ENCODE measurements at places on chromosomes 12 and 14.

DNA sequence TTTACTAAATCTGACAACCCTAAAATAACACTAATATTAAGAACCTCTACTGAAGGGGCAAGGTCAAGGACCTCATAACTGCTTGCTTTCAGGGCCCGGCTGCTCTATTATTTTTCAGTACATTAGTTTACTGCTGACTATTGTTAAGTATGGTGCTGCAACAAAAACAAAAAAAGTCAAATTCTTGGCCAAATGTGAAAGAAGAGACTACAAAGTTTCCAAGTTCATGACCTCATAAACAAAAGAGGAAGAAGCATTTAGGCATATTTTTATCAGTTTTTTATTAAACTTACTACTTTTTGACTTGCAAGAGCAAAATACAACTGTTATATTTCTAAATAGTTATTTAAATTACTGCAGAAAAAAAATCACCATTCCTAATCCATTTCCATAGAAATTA, 109.8 kb upstream of the GPHB5 start:
- no peak for DNase-seq

DNA sequence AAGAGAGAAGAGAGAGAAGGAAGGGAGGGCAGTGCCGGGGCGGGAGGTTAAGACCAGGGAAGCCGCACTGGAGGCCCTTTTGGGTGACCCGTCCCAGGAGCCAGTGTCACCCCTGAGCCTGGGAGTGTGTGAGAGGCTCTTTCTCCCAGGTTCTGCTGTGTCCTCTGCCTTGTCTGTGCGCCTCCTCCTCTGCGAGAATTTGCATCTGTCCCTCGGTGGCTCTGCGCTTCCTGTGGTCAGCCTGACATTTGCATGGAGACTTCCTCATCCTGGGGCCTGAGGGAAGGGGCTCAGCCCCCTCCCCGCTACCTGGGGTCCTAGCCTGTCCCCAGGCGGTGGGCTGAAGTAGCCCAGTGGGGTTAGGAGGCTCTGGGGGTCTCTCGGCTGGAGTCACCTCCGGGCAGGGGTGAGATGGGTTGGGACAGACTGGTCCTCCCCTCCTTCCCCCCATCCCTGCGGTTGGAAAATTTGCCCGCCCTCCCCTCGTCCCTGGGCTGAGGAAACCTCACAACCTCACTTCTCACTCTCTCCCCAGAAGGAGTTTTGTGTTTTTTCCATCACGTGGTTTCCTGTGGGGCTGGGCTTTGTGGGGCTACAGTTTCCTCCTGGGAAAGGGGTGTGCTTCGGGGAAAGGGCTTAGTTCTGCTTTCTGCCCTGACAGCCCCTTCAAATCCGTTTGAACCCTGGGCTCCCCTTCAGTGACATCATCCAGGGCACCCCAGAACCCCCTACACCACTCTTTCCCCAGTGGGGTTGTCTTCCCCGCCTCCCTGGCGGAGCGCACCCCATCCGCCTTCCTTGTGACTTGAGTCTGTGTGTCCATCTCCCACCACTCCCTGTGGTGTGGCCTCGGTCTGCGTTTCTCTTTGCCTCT, 2.5 kb downstream of the PTPN6 start:
- DNase-seq, result peak; percentile 87

DNA sequence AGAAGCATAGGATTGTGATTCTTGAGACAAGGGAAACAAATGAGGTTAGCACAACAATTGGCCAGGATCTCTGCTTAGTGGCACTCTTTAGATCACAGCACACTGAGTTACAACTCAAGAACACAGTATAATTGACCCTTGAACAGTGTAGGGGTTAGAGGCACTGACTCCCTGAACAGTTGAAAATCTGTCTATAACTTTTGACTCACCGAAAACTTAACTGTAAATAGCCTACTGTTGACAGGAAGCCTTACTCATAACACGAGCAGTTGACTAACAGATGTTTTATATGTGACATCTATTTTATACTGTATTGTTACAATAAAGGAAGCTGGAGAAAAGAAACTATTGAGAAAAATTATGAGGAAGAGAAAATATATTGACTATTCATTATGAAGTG, 296.1 kb downstream of the RERGL start:
- no peak for DNase-seq

GRCh38 chr12:76552343-76552938, 7.1 kb downstream of the OSBPL8 start:
- DNase-seq, result no peak

DNA sequence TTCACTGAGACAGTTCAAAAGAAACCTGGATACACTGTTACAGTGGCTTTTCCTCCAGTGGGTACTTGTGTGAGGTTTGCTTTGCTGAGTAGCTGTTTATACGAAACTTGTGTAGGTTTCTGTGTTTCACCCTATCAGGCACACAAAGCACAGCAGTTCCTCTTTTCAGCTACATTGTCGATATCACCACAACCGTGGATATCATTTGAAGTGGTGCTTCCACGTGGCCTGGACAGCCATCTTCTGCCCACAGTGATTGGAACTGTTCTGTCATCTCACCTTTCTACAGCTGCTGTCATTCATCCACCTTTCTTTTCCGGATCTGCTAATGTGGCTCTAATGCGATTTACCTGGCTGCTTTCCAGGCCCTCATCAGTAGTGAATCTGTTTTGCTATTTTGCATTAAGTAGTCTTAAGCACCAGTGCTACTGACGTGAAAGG, 368.8 kb downstream of the SYT1 start:
- DNase-seq, result no peak

DNA sequence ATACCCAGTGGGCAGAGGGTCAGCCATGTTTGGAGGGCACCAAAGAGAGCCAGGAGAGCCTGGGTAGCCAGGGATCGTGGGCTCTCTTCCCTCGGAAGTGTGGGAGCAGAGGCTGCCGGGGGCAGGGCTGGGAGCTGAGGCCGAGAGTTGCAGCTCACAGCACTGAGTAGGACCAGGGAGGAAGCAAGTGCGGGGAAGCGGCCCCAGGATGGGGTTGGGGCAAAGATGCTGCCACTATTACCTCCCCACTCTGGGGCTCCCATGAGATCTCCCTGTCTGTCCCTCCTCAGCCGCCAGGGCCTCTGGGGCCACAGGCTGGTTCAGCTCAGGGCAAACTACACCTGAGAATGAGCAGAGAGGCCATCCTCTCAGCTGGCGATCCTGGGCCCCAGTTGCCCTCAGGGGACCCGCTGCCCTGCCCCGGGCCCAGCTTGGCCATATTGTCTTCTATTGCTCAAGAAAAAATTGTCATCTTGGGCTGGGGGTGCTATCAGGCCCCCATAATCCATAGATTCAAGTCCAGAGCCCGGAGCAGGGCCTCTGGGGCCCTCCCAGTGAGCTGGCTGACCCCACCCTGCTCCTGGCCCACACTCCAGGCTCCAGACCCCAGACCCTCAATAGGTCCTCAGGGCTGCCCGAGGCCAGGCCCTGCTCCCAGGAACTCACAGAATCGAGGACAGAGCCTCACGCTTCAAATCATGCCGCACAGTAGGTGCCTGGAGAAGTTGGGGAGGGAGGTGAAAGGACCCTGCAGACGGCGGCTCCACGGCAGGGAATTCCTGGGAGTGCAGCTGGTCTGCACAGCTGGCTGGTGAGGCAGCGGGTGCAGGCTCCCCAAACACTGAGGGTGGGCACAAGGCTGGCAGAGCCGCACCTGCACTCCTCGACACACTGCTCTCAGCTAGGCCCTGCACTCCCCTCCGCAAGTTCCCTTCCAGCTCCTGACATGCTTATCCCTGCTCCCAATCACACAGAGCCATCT, 20.5 kb upstream of the DIO3 start:
- DNase-seq, result no peak

- no peak for DNase-seq
Observed at GRCh38 chr12:87338681-87339080, 690.5 kb downstream of the C12orf50 start.

DNA sequence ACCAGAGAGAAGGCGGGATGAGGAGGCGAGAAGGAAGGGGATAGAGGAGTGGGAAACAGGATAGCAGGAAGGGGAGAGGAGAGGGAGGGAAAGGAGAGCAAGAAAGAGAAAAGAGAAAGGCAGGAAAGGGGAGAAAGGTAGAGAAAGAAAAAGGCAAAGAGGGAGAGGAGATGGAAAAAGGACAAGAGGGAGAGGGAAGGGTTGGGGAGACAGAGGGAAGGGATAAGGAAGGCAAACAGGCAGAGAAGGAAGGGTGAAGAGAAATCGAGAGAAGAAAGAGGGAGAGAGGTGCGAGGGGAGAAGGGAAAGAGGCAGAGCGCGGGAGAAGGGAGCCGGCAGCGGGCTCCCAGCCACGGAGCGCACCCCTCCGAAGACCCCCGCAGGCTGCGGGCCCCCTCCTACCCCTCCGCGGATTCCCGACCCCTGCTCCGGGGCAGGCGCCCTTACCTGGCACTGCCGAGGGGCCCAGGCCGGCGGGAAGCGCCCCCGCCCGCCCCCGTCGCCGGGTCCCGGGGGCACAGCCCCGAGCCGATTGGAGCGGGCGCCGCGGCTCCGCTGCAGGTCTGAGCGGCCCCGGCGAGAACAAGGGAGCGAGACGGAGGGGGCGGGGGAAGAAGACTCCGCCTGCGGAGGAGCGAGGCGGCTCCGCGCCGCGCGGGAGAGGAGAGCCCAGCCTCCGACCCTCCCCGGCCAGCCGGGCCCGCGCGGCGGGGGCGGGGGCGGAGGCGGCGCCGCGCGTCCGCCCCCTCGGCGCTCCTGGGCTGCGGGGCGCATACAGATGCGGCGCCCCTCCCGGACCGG, at the start of gene CDH24:
Gene CDH24, minus strand, starts transcription at position 565 of the 801 bp plus-strand sequence. CDS start 1,787 bp downstream, outside the sequence.
- DNase-seq, result peak; percentile 84

GRCh38 chr14:104723651-104724406, at the start of gene ADSS1:
Gene ADSS1 (plus strand): TSS chr14:104724229. CDS start chr14:104724271, 42 bp downstream.
- peak; percentile 73 for DNase-seq

Measured in activated CD4-positive, alpha-beta T cell treated with anti-CD3 and anti-CD28 coated beads for 36 hours (primary cell).